ENCODE measurements at places on chromosomes 6 and 20.

DNA sequence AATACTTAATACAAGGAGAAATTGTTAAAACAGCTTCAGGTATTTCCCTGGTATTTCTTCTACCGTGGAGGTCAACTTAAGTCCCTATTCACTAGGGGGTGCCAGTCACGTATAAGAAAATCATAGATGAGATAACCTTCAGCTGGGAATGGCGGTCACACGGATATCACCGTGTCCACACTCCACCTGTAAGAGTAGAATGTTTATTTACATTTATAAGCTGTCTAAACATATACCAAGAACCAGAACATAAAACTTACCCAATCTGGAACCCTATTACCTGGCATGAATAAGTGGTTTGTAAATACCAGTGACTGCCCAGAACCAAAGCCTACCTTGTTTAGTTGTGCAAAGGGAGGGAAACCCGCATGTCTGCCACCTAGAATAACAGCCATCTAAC is 1.9 kb upstream of the ELOVL4 start:
- no peak for DNase-seq

DNA sequence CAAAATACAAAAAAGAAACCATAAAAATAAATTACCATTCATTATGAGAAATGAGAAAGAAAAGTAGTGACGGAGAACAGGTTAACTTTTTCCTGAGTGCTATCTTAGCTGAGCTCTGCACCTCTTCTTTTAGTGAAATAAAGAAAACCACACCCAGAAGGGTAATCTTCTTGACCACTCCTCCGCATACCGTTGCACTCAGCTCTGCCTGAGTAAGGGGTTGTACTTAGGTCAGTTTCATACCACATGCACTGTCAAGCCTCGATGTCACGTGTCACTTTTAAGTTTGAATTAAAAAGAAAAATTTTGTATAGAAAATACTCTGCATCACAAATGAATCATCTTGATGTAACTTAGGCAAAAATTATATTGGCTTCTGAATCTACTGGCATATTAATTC is 2.8 kb downstream of the EZR start:
- DNase-seq: no peak

- no peak for DNase-seq
Measured at GRCh38 chr20:50815162-50815989, 20.5 kb downstream of the BCAS4 start.

DNA sequence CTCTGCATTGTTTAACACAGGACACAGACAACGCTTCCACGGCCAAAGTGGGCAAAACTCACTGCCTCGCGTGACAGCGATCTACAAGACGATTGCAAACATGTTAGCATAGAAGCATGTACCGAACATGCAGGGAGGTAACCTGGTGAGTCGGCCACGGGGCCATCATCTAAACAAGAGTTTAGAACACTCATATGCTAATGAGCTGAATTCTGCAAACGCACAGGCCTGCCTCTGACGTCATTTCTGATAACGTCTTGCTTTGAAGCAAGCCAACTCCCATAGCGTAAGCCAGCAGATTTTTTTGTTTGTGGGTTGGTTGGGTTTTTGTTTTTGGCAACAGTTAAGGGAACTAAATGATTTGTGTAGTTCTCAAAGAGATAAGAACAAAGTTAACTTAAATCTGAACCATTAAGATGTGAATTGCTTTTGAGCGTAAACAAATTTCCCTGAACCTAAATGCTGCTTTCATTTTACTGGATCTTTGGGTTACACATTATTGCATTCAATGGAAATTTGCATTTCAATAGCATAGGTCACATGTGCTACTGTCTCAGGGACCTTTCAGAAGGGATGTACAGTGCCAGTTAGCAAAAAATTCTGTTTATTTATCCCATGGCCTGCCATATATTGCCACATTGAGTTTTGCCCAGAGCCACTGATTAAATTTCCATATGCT is 184.5 kb upstream of the PDE10A start:
- no peak for DNase-seq

GRCh38 chr20:36298061-36298460 is 8.1 kb upstream of the DLGAP4 start:
- no peak for DNase-seq

GRCh38 chr6:72551470-72551869 is 70.4 kb upstream of the KCNQ5 start:
- DNase-seq: no peak

GRCh38 chr6:168078175-168078942 is 653 bp downstream of the FRMD1 start:
- no peak for DNase-seq

GRCh38 chr6:53916804-53917463 is 122.1 kb downstream of the LRRC1 start:
- no peak for DNase-seq

GRCh38 chr20:63903796-63904561 is 9.1 kb downstream of the DNAJC5 start:
- no peak for DNase-seq

DNA sequence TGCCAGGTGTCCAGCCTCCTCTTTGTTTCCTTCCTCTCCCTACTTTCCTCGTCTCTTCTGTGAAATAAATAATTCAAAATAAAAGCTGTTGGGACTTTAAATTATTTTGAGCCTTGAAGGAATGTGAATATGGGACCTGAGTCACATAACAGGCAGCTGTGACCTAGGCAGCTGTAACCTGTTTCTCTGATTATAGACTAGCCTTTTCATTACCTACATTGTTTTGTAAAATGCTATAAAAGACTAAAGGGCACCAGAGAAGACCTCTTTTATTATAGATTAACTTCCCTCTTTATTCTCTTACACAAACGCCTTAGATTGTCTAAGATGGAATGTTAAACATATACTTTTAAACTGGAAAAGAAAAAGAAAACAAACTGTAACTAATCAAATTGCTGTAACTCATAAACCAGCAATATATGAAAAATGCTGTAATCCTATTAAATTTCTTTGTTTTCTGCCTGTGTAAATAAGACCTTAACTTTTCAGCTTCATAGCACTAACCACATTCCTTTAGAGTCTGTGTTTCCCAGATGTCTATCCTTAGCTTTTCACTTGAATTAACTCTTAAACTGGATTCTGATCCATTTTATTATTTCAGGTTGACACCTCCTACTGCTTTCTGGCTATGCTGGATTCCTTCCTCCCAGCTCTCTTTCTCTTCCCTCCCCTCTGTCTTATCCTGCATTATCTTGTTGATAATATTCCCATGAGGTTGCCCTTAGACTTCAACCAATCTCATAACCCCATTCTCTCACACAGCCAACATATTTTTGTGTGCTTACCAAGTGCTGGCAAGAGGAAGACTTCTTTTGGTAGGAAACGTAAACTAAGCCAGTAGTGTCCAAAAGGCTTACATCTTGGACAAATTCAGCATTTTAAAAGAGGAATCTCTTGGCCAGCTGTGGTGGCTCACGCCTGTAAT is 69.2 kb downstream of the TPD52L1 start:
- no peak for DNase-seq

GRCh38 chr6:8195040-8195713 is 92.8 kb upstream of the EEF1E1 start:
- no peak for DNase-seq

DNA sequence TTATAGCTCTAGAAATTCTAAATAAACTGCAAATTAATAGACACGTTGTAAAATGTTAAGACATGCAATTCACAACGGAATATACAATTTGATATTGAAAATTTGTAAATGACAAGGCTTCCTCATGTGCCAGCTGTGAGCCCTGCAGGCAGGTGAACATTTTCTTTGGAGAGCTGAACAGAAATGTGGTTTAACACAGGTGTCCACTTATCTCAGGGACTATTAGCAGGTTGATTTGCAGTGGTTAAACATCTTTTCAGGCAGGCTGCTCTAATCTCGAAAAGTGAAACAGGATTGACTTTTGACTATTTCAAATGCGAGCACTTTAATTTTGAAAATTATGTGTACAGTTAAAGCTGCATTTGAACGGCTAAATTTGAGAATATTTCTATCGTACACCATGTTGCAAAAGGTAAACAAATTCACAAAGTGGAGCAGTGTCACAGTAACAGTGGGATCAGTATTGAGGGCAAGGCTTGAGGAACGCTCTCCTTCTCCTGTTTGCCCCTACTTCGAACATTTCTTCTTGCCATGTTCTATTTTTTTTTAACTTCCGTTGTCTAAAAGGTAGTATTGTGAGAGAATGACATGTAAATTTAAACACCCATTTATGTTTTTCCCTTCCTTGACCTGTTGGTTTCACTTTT is 210.8 kb downstream of the CDKAL1 start:
- DNase-seq: no peak

DNA sequence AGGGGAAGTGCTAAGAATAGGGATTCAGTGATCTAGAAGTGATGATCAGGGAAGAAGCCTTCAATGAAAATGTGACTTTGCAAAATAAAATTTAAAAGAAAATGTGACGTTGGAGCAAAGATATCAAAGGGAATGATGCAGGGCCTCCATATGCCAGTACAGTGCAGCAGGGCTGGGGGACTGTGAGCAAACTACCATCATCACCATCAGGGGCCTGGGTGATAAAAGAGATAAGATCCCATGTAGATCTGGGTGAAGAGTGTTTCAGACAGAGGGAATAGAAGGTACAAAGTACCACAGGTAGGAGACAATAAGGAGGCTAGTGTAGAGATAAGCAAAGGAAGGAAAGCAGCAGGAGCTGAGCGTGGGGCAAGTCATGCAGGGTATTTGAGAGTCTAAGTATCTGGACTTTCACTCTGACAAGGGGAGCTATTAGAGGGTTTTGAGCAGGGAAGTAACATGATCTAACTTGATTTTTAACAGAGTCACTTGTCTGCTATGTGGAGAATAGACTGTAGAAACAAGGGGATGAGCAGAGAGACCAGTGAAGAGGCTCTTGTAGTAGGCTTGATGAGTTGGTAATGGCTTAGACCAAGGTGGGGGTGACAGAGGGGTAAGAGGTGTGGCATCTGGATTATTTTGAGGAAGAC is 295.6 kb downstream of the ZFAND3 start:
- no peak for DNase-seq

DNA sequence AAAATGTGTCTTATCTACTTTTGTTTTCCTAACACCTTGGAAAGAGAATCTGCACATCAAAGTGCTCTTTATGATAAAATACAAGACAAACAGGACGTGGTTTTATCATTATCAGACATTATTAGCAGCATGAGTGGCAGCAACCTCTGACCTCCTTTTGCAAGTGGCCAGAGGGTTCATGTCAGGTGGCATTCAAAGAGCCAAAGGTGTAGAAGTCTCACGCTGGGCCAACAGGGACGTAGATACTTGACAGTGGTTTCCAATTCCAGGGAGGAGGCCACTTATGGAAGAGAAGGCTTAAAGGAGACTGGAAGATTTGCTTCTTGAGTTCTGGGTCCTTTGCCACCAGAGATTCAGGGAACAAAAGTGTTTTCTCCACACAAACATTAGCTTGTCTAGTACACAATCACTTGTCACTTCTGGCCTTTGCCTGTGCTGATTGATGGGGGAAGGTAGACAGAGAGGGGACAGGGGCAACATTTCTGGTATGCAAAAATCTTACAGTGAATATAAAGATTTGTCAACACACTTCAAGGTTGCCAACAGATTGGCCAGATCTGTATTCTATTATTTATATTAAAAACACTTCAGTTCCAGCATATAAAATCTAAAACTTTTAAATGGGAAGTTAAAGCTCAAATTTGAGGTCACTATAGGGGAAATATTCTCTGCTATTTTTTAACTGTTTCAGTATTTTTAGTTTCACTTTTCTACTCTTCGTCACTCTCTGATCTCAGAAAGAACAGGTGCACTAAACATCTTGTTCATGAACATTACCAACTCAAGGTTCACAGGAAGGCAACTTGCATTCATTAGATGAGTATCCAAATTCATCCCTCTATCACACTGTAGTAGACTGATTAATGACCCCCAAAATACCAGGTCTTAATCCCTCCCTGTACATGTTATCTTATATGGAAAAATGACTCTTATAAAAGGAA is 52.1 kb upstream of the FBXO30 start:
- no peak for DNase-seq

DNA sequence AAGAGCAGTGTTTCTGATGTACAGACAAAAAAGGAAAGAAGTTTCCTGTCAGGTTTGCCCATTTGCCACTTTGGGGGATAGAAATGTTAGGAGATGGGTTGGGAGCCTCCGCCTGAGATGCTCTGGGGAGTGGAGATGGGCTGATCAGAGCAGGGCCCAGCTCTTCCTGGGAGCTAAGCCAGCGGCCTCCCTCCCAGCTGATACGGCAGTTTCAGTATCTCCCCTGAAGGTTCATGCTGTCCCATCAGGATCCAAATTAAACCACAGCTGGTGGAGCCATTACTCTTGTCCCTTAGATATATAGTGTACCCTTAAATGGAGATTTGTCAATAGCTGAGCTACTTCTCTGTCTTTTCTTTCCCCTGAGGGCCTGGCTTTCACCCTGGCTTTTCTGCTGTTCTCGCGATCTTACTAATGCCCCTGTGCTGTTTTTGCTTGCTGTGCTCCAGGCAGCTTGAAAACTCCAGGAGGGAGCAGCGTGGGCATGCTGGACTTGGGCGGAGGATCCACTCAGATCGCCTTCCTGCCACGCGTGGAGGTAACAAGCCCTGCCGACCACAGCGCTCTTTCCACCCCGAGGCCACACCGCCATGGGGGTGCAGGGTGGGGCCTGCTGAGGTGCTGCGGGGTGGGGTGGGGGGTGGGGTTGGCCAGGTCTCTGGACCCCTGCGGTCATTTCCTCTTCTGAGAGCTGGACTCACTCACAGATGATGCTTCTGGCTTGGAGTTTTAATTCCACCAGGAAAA is 20.9 kb downstream of the ENTPD6 start:
- DNase-seq: no peak

- no peak for DNase-seq
Measured at GRCh38 chr6:92125681-92126080, 1293.7 kb downstream of the EPHA7 start.

- DNase-seq: no peak
Measured at GRCh38 chr6:31851485-31851832, 11.2 kb downstream of the NEU1 start.

DNA sequence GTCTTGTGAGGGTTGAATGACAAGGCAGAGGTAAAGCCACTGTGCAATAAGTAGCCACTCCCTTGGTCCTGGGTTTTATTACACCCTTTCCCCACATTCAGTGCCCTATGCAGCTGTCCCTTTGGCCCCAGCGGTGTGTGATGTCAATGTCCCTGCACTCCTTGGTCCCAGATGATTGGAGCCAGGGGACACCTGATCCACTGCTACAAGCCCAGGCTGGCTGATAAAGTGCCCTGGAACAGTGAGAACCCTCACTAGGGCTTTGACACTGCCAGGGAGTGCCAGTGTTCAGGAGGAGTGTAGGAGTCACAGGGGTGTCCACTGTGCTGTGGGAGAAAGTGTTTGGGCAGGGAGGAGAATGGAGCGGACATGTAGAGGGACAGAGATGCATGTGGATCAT is 30.4 kb downstream of the GABRR1 start:
- no peak for DNase-seq
